Stimulated activated CD4-positive, alpha-beta T cell treated with anti-CD3 and anti-CD28 coated beads, Interleukin-12 subunit alpha, Interleukin-12 subunit beta, amount 100 ng/mL, for 4 hours (primary cell): ENCODE measurements at places on chromosomes 7 and 10.
A peak's percentile ranks its signal among the peaks of the same experiment; 100 is the strongest.

DNA sequence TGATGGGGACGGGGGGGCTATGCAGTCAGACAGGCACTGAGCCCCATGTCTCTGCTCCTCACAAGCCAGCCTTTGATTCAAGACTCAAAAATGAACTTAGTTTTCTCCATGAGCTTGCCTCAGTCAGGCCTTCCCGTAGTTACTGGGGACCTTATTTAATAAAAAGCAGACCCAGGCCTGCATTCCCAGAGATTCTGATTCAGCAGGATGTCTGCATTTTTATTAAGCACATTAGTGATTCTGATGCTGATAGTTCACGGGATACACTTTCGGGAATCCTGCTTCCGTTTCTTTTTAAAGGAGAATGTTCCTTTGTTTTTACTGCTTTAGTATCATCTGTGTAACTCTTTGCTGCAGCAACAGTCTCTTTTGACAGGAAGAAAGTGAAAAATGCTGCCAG lies 28.3 kb upstream of the PLPP4 start:
- no peak for DNase-seq

- no peak for DNase-seq
These were observed 292.5 kb upstream of the ZNF32 start for GRCh38 chr10:43940898-43941837.

GRCh38 chr7:24727154-24728120 lies 29.8 kb downstream of the GSDME start:
- DNase-seq, result no peak

DNA sequence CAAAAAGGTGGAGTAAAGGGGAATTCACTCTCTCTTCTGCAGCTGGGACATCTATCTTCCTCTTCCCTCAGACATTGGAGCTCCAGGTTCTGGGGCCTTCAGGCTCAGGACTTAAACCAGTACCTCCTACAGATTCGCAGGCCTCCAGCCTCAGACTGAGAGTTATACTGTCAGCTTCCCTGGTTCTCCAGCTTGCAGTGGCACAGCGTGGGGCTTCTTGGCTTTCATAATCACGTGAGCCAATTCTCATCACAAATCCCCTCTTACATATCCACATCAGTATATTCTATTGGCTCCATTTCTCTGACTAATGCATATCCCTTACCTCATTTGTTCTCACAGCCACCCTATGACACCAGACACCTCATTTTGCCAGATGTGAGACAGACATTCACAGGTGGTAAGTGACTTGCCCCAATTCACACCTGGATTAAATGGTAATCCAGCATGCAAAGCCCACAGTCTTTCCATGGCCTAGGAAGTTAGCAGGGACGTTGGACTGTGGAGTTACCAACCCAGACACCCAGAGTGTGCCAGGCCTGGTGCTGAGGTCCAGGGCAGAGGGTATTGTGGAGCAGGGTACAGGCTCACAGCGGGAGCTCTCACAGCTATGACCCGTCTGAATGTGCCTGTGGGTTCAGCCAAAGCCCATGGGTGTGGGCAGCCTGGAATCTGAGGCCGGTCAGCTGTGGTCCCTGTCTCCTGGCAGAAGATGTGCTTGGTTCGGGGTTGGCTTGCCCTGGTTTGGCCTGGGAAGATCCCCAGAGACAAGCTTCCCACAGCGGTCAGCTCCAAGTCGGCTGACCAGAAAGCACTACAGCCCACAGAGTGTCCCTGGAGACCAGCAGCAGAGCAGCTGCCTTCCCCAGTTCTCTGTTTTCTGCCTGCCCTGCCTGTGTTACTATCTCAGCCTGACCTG lies 18.4 kb upstream of the ZCCHC24 start:
- no peak for DNase-seq

DNA sequence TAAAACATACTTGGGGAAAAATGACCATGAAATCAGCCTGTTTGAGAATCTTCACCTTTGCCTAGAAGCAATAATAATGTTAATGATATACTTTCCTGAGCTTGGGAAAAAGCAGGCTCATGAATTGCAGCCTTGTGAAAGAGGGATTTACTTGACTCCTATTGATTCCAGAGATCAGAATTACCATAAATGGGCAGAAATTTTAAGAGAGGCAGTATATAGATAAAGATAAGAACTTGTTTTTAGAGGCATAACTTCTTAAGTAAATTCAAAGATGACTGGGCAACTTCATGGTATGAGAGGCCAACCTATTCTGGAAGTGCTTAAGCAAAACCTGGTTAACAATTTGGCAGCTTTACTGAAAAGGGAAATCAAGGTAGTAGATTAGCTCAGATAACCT lies 225.4 kb downstream of the HPSE2 start:
- DNase-seq, result no peak

GRCh38 chr10:109887243-109887642 lies 36.1 kb downstream of the XPNPEP1 start:
- DNase-seq, result no peak

DNA sequence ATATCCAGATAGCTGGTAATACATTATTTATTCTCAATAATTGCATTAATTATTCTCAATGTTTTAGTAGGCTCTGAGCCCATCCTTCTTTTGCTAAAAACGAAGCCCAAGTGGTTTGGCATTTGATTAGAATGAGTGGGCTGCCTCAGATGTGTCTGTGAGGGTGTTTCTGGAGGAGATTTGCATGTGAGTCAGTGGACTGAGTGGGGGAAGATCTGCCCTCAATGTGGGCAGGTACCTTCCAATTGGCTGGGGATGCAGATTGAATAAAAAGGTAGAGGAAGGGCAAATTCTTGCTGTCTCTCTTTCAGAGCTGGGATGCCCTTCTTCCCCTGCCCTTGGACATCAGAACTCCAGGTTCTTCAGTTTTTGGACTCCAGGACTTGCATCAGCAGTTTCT lies 290.6 kb upstream of the SMIM30 start:
- no peak for DNase-seq

DNA sequence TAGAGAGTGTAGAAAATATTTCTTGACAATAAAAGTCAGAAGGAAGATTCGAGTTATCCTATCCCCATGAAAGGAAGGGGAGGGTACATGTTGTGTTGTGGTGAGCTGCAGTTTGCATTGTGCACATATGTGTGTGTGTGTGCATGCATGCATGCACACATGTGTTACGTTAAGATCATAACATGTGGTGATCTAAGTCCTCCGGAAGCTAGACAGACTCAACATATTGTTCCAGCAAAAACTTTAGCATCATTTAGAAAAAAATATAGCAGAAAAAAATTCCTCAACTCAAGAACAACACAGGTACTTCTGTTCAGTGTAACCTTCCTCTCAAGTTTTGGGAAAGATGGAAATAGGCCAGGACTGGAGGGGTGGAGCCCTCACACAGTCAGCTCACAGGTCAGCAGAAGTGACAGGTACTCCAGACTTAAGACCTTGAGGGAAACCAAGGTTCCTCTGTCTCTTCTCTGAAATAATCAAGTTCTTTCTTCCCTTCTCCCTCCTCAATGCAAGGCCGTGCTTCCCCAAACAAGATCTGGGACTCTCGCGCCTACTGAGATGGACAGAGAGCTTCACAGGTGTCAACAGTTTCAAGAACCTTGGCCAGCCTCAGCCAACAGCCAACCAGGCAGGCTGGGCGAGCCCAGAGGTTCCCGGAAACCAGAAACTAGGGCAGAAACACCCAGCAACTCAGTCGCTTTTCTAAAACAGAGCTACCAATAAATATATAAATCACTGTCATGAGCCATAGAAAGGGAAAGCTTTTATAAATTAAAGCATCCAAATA lies 205.2 kb downstream of the FAM107B start:
- no peak for DNase-seq

DNA sequence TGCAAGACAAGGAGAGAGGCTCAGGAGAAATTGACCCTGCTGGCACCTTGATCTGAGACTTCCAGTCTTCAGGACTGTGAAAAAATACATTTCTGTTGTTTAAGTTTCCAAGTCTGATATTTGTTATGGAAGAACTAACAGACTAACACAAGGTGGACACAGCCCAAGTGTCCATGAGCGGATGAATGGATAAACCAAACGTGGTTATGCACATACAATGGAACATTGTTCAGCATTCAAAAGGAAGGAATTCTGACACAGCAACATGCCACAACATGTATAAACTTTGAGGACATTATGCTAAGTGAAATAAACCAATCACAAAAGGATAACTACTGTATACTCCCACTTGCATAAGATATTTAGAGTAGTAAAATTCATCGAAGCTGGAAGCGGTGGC lies 76.5 kb downstream of the FAM13C start:
- no peak for DNase-seq

DNA sequence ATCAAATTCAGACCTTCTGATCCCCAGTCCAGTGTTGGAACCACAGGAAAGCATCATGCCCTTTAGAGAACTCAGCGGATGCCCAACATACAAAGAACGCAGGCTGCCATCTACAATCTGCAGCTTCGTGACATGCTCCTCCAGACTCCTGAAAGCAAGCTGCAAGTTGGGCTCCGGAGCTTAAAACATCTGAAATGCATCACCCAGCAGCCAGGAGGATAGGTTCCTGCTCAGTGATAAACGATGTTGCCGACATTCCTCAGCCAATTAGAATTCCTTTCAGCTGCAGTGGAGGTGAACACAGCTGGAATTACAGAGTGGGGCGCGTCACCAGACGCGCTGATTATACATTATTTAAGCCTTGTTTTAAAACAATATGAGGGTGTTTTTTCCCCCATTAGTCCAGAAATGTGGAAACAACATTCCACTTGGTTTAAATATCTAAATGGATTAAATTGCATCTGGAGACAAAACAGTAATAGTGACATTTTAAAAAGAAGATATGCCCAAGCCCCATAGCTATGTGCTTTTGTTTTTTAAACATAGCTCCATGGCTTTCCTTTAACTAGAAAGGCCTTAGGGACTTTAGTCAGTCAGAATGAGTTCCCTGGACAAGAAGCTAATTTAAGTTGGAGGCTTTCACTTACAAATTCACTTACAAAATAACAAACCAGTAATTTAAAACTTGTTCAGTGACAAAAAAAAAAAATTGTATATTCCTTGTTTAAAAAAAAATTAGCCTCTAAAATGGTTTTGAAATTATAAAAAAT lies 6.3 kb downstream of the SMURF1 start:
- DNase-seq, result no peak

DNA sequence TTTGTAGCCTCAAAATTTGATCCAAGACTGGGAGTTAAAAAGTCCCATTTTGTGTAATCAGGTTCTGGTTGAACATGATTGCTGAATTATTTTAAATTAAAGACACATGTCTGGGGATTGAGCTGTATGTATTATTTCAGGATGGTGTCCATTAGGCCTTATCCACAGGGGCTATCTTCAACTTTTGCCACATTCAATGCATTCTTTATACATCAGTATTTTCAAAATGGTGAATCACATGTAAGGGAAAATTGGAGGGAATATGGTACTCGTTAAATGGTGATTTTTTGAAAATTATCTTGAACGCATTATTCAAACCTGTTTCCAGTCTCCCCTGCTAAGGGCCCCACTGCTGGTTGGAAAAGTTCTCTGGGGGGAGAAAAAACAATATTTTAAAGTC lies 367.7 kb upstream of the NPVF start:
- DNase-seq, result no peak

GRCh38 chr10:29041616-29042015 lies 247.3 kb upstream of the LYZL1 start:
- DNase-seq, result no peak

DNA sequence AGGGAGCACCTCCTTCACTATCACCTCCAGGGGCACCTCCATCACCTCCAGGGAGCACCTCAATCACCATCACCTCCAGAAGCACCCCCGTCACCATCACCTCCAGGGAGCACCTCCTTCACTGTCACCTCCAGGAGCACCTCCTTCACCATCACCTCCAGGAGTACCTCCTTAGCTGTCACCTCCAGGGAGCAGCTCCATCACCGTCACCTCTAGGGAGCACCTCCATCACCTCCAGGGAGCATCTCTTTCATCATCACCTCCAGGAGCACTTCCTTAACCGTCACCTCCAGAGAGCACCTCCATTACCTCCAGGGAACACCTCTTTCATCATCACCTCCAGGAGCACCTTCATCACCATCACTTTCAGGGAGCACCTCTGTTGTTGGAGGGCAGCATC lies 103.0 kb downstream of the DNAJB6 start:
- no peak for DNase-seq

DNA sequence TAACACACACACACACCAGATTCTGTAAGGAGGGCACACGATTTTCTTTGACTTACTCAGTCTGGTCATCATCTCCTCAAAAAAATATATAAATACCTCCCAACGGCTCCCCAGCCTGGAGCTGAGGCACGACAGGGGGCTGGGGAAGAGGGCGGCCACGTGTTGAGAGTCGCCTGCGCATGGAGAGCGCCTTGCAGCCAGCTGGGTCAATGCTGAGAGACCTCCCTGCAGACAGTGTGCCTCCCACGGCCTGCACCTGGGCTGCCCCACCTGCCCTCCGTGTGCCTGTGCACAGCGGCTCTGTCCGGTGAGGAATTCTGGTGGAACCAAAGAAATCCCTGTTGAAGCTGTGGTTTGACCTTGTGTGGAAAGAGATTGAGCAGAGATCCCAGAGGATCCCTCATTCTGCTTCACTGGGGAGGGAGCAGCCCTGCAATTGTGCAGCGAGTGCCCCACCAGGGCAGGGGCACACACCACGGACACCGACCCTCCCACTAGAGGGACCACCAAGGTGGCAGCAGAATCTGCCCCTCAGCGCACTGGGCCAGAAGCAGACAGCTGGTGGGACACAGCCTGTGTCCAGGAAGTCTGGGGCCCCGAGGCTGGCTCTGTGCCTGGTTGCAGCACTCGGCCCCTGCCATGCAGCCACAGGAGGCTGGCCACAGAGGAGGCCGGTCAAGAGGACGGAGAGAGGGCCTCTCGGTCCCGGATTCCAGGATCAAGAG lies 150.5 kb upstream of the PPP2R2D start:
- no peak for DNase-seq

GRCh38 chr7:1579481-1580421 lies 9.9 kb upstream of the PSMG3 start:
- DNase-seq, result peak; percentile 72

- peak; percentile 88 for DNase-seq
These were observed 65.3 kb downstream of the CARD11 start for GRCh38 chr7:2978408-2978807.

GRCh38 chr7:88665892-88666514 lies 93.5 kb upstream of the ZNF804B start:
- DNase-seq, result no peak

DNA sequence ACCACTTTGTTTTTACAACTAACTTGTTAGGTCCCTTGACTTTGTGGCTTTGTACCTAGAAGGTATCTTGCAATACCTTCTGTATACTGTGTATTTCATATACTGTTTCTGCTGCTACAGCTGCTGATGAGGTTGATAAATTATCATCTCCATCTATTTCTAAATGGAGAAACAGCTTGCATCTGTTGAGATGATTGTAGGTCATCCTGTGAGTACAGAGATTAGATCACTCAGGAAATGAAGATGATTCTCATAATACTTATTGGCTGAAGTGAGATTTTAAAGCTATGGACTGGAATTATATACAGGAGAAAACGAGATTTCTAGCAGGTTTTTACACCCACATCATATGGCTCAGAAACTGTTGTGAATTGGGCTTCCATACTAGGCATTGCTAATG lies 280.5 kb downstream of the KCND2 start:
- DNase-seq, result no peak

DNA sequence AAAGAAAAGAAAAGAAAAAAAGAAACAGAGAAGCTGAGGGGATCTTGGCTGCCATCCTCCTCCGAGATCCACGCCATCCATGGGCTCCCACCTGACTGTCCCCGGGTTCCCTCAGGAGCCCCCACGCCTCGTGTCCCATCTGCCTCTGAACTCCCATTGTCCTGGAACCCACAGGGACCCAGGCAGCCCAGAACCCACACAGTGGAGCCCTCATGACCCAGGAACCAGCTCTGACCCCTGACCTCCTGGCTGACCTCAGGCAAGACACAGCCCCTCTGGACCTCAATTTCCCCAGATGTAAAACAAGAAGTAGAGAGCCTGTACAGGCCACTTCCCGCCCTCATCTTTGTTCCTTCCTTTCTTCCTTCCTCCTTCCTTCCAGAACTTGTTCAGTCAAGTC lies 40.4 kb downstream of the RASGEF1A start:
- no peak for DNase-seq
